ENCODE measurements at places on chromosomes 1 and 21. TPM values are rescaled to one million over a fixed set of nuclear protein-coding genes. Genes with fewer than 3 reads are reported as not detected.

The NBPF10 gene
- 4.9 TPM for total RNA-seq

The BMP8A gene
- total RNA-seq = not detected

The NES gene
- 30.8 TPM for total RNA-seq

The RGS8 gene
- total RNA-seq = under 0.01 TPM

The NUDT4B gene
- 5.5 TPM for total RNA-seq

The PLA2G4A gene
- total RNA-seq = 32.4 TPM

The AMY1A gene
- not detected for total RNA-seq

The FLG2 gene
- total RNA-seq = under 0.01 TPM

The AADACL4 gene
- 0.09 TPM for total RNA-seq

The EFNA1 gene
- 0.86 TPM for total RNA-seq

The C1orf56 gene
- 1.4 TPM for total RNA-seq

The TMCC2 gene
- 3.0 TPM for total RNA-seq

The RHD gene
- not detected for total RNA-seq

The NMNAT2 gene
- total RNA-seq = under 0.01 TPM

The CCDC185 gene
- total RNA-seq = not detected

The C8A gene
- total RNA-seq = not detected

The SPATA6 gene
- 5.3 TPM for total RNA-seq

The LMNA gene
- 1,396 TPM for total RNA-seq

The IGSF9 gene
- total RNA-seq = not detected

The TMPRSS2 gene
- not detected for total RNA-seq

The OR2AK2 gene
- not detected for total RNA-seq

The PYHIN1 gene
- not detected for total RNA-seq

The ARV1 gene
- 10.9 TPM for total RNA-seq

The POU3F1 gene
- 0.17 TPM for total RNA-seq

The PDZK1IP1 gene
- not detected for total RNA-seq

The OR10Z1 gene
- total RNA-seq = not detected

The PTPRC gene
- not detected for total RNA-seq

The EXO1 gene
- 1.9 TPM for total RNA-seq

The RAB42 gene
- 3.6 TPM for total RNA-seq

The PRAMEF15 gene
- not detected for total RNA-seq

The GSTM2 gene
- 43.5 TPM for total RNA-seq

The TRIM45 gene
- 3.8 TPM for total RNA-seq

The CDCA8 gene
- 0.26 TPM for total RNA-seq

The KLHDC9 gene
- total RNA-seq = 2.3 TPM

The FAM167B gene
- 0.47 TPM for total RNA-seq

The GBP4 gene
- 0.16 TPM for total RNA-seq

The CFAP74 gene
- not detected for total RNA-seq

The MMEL1 gene
- total RNA-seq = 0.16 TPM

The SPSB1 gene
- total RNA-seq = 20.3 TPM

The VANGL2 gene
- under 0.01 TPM for total RNA-seq

The PDIK1L gene
- total RNA-seq = 3.4 TPM

The CR1 gene
- not detected for total RNA-seq

The S100A11 gene
- 29.1 TPM for total RNA-seq
